Right ventricle myocardium superior (tissue), 1 donor: ENCODE measurements at places on chromosomes 2 and 18. TPM values are rescaled to one million over a fixed set of nuclear protein-coding genes. Genes with fewer than 3 reads are reported as not detected.

DNA sequence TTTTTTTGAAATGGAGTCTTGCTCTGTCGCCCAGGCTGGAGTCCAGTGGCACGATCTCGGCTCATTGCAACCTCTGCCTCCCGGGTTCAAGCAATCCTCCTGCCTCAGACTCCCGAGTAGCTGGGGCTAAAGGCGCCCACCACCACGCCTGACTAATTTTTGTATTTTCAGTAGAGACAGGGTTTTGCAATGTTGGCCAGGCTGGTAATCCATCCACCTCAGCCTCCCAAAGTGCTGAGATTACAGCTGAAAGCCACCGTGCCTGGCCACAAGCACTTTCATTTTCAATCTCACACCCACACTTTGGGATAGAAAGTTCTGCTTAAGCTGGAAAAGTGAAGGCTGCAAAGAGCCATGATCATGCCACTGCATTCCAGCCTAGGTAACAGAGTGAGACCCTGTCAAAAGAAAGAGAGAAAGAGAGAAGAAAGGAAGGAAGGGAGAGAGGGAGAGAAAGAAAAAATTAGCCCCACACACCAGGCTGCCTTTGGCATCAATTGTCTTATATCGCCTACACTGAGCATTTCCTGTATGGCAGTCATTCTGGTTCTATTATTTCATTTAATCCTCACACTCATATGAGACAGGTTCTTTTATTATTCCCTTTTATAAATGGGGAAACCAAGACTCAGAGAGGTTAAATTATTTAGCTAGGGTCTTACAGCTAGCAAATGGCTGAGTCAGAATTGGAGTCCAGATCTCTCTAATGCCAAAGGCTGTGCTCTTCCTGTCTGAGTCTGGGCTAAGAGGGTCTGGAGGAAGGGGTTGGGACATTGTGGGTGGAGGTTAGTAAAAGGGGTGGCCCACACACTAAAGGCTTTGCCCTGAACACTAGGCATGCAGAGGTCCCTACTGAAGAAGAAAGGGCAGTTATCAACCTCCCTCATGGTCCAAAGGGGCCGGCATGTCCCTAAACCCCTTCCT is 37.9 kb upstream of the PKDCC start:
- no peak for DNase-seq

- DNase-seq, result no peak
Measured at GRCh38 chr2:241619597-241620418, 17.1 kb downstream of the THAP4 start.

Gene HMSD
- total RNA-seq, result 0.27 TPM

DNA sequence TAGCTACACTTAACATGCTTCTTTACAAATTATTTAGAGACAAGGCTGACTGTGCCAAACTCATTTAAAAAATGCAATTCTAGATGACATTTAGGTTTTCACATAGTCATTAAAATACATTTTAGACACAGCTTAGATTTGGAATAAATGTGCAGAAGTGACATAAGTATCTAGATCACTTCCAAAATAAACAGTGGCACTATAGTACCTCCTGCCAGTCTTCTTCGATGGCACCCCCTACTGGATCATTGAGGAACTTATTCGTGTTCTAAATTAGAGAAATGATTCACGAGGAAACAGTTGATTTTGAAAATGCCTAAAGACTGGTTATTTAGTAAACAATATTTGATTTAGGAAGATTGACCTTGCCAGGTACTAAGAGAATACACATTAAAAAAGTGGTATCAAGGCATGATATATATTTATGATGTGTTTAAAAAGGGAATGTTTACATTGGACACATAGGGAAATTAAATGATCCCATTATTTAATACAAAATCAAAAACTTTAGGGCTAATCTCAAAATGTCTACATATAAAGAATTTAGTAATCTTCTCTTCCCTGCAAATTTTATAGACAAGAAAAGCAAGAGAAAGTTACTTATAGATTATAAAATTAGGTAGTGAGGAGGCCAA is 323.9 kb downstream of the XIRP2 start:
- no peak for DNase-seq

- DNase-seq, result no peak
Measured at GRCh38 chr2:9336576-9337314, 86.6 kb downstream of the ITGB1BP1 start.

- no peak for DNase-seq
Measured at GRCh38 chr18:1976484-1976883, 594.8 kb downstream of the METTL4 start.

GRCh38 chr2:144890828-144891227 is 370.9 kb upstream of the ZEB2 start:
- DNase-seq, result no peak

GRCh38 chr2:100655446-100655845 is 92.7 kb downstream of the PDCL3 start:
- DNase-seq, result no peak

GRCh38 chr2:21234464-21235120 is 110.8 kb downstream of the TDRD15 start:
- no peak for DNase-seq

DNA sequence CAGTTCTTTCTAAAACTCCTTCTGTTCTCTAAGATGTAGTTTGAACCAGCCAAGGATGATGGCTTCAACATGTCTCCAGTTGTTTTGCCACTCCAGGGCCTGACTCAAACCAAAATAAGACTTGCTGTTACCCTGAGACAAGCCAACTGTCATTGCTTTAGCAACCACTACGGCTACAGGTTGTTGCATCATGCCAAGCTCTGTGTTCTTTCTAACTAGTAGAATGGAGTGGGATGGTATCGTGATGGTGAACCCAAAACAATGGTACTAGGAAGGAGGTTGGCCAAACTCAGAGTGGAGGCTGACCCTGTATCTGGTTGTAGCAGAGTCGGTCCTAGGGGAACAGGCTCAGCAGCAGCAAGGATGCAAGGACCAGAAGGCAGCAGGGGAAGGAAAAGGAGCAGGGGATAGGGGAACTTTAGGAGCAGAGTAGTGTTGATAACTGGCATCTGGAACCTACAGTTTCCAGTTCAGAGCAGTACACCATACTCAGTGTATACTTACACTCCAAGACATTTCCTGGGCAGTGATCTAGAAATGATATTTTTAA is 51.6 kb downstream of the PDK1 start:
- no peak for DNase-seq

Gene IL18RAP
- total RNA-seq, result 0.30 TPM

DNA sequence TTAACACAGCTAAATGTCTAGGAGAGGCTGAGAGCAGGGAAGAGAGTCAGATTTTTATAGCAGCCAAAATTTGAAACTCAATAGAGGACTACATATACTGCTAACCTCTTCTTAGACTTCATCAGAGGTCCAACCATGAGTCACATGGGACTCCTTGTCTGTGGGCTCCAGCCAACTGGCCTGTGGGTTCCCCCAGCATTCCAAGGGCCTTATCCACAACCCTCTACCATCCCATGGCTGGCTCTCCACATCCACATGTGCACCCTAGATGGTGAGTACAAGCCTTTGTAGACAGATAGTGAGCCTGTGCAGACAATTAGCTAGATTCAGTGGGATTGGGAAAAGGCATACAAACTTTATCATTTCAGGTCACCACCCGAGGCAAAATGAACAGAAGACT is 901.9 kb upstream of the ZEB2 start:
- DNase-seq, result no peak

DNA sequence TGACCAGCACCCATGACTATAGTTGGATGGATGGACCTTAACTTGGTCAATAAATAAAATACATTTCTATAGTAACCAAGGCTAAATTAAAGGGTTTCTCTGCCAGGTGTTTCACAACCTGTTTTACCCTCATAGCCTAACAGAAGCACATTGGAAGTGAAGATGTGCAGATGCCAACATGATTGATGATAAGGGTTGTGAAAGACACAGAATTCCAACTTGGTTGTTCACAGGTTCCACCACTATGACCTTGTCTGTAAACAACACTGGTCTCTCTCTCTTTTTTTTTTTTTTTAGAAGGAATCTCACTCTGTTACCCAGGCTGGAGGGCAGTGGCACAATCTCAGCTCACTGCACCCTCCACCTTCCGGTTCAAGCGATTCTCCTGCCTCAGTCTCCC is 37.5 kb upstream of the PTH2R start:
- DNase-seq, result no peak

DNA sequence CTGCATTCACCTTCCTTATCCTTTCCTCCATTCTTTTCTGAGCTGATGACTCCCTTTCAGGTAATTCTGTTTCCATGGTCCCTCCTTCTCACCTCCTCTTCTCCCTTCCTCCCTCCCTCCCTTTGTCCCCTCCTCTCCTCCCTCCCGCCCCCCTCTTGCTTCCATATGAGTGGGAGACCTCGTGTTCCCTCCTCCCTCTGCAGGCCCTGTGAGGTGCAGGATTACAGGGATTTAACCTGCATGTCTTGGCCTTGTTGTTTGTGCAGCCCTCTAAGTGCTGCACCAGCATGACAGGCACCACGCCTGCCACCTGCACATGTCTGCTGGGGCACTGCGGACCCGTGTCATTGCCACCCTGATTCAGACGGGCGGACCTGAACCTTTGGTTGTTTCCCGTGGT is 103.1 kb downstream of the SNTG2 start:
- no peak for DNase-seq

DNA sequence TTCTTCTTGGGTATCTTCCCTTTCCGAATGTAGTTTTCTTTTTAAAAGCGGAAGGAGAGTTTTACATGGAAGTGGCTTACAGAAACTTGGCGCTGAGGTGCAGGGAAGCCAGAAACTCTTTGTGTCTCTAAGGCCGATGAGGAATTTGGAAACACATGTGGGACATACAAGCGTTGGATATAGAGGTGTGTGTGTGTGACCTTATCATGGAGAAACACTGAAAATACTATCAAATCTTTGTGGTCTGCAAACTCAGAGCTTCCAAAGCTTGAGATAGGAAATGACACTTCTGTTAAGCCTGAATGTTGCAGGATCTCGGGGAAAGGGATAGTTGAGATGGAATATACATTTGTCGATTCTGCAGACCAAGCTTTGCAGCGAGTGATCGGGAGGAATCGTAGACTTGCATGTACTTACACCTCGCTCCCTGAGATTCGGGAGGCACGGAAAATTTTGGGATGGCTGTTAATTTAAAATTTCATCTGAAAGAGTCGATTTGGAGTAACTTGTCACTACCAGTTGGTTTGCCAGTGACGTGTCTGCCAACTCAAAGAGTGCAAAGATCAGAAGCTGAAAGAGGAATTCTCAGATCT is 1.0 kb downstream of the NAB1 start:
- DNase-seq, result no peak

DNA sequence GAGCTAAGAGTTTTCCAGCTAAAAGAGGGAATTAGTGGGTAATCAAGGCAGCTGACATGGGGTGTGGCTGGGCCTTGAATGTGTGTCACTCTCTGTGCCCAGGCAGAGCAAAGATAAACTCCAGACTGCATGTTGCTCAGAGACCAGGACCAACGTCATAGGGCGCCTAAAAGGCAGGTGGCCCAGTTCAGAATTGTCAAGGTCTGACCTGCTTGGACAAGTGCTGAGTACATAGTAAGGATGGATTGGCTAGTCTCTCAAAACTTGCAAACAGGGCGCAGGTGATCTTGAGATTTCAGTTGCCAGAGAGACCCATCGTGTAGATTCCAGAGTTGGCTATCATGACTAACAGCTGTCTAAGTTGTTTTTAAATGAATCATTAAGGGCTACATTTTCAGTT is 19.0 kb downstream of the CLUL1 start:
- no peak for DNase-seq

DNA sequence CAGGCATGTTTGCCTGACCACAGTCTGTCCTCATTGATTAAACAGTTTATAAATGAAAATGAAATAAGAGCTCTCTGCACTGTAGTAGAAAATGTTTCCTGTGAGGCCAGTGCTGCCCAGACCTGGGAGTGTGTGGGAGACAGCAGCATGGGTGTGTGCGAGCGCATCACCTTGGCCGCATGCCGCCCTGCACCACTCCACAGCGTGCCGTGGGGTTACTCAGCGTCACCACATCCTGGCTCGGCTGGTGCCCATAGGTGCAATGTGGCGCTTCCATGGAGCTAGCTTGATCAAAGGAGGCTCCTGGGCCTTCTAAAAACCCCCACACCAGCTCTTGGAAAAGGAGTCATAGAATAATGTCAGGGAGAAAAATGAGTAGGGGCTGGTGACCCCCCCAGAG is 76.0 kb upstream of the EPC2 start:
- no peak for DNase-seq

GRCh38 chr2:54482715-54483114 is 26.6 kb downstream of the SPTBN1 start:
- DNase-seq, result peak; percentile 61

Gene CFAP210
- total RNA-seq, result not detected

DNA sequence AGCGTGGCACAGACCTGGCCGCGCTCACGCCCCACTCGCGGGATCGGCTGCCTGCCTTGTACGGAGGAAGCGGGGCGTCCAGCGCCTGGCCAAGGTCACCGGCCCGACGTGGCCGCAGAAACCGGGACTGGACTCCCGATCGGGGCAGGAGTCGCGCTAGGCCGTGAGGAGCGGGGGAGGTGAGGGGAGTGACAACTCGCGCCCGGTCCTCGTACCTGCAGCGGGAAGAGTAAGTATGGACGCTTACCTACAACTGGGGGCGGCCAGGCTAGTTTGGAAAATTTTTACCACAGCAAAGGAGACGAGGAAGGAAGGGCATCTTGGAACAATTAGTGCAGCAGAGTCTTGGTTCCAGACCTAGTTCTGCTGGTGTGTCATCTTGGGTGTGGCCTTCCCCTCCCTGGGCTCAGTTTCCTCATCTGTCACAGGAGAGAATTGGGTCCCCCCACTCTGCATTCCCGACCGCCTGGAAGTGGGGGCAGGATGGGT is 693 bp downstream of the UBE2F start:
- peak; percentile 65 for DNase-seq

DNA sequence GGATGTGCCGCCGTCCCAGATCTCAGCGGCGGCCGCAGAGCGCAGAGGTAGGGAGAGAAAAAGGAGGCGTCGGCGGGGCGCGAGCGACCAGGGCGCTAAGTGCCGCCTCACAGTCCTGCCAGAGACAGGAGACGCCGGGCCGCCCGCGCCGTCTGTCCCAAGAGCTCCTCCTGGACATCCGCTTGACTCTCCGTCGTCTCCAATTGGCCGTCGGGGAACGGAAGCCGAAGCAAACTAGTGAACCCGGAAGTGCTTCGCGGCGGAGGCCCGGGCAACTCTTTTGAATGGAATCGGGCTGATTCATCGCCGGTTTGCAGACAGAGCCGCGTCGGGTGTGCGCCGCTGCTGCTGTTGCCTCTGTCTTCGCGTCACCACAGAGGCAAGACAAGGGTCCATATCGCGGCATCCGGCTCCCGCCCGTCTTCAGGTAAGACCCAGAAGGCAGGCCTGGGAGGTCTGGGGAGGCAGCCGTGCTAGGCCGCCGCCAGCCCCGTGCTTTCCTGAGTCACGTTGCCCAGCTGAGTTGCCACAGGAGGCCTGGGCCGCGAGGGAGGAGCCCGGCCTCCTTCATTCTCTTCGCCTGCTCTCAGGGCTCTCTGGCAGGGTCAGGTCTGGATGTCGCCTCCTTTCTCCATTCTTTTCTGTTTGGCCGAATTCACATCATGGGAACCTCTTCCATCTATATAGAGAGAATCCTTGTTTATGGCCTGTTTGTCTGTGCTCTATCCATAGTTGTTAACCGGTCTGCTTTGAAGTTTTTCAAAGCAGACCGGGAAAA is at the start of gene PSMD14:
TSS of gene PSMD14 (plus strand) at position 248 of the 778 bp plus-strand sequence. CDS start 10,401 bp downstream, outside the sequence.
- peak; percentile 95 for DNase-seq

Gene TMEM17
- 1.7 TPM for total RNA-seq
